Activated CD4-positive, alpha-beta T cell treated with anti-CD3 and anti-CD28 coated beads, Interleukin-2, amount 10 ng/mL, durations not matched to agents 7 days and 5 days (primary cell): ENCODE measurements at places on chromosomes 1 and 21. TPM values are rescaled to one million over a fixed set of nuclear protein-coding genes. Genes with fewer than 3 reads are reported as not detected.

GRCh38 chr21:46065914-46066551, 31.9 kb upstream of the COL6A2 start:
- DNase-seq: no peak
- no peaks in the 10 kb centered on the region for H3K36me3 ChIP-seq
- no peak overlapping the region for H3K4me3 ChIP-seq
- H3K27me3 ChIP-seq: peaks cover 3% of the 10 kb centered on the region
- H3K27ac ChIP-seq: peak overlapping the region; percentile 68

GRCh38 chr1:210264496-210265380, 32.1 kb downstream of the SERTAD4 start:
- H3K27me3 ChIP-seq: peaks cover 2% of the 10 kb centered on the region
- no peaks in the 10 kb centered on the region for H3K36me3 ChIP-seq
- no peak for DNase-seq
- H3K27ac ChIP-seq: no peak overlapping the region
- H3K4me3 ChIP-seq: no peak overlapping the region

DNA sequence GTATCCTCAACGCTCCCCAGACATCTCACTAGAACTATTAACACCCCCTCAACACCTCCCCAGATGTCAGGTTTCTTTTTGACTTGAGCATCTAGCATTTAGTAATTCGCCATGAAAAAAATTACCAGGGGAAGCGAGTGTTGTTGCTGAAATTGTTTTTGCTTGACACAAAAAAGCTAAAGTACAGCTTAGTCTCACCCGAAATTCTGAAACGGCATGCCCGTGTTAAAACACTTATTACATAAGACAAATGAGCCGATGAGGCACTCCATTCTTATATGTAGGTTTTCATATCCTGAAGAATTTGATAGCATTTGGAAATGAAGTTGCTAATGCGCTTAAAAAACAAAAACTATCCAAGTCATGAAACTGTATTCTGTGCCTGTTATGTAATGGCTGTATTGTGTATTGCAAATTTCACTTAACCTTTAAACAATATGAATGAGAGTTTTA, 1.3 kb upstream of the NRIP1 start:
- H3K27me3 ChIP-seq: peaks cover 31% of the 10 kb centered on the region
- peak overlapping the region; percentile 97 for H3K4me3 ChIP-seq
- H3K27ac ChIP-seq: peak overlapping the region; percentile 99
- DNase-seq: no peak

DNA sequence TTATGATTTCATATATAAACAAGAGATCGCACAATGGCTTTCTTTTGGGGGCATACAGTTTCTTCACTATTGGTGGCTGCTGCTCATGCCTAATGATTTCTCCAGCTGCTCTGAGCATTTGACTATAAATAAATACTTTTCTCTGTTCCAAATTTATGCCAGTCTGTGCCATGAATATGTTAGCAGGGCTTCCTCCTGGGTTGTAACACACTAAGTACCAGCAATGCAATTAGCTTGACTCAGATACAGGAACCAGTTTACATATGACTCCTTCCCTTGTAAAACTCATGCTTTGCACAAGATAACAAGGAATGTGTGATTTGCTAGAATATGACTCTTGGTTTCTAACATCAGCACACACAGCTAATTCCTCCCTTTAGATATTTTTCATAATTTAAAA, 1629.7 kb downstream of the NCAM2 start:
- no peaks in the 10 kb centered on the region for H3K27me3 ChIP-seq
- no peaks in the 10 kb centered on the region for H3K36me3 ChIP-seq
- no peak overlapping the region for H3K27ac ChIP-seq
- no peak overlapping the region for H3K4me3 ChIP-seq
- no peaks in the 10 kb centered on the region for H3K4me1 ChIP-seq
- no peak for DNase-seq

- H3K36me3 ChIP-seq: no peaks in the 10 kb centered on the region
- H3K4me1 ChIP-seq: no peaks in the 10 kb centered on the region
- no peaks in the 10 kb centered on the region for H3K27me3 ChIP-seq
- H3K4me3 ChIP-seq: no peak overlapping the region
Observed at GRCh38 chr1:3555131-3555920, 56.0 kb downstream of the MEGF6 start.

DNA sequence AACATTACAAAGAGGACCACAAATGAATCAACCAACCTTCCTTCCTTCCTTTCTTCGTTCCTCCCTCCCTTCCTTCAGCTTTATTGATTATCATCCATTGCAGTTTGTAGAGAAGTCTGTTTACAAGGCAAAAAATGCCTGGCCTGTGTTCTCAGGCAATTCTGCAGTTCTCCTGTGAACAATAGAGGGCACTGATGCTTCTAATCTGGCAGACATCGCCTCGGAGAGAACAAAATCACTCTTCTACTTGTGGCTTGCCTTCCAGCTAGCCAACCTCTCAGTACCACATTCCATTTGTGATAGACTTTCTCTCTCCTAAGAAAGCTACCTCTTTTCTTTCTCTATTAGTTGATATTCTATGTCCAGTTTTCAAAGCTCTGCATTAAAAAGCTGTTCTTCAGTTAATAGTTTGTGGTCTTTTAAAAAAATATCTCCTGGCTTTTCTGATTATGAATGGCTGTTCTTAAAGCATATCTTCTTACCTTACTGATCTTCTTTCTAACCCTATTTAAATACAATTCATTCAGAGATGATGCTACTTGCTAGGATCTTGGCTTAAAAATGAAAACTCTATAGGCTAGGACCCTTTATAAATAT, 26.9 kb upstream of the ESRRG start:
- H3K27me3 ChIP-seq: no peaks in the 10 kb centered on the region
- H3K36me3 ChIP-seq: no peaks in the 10 kb centered on the region
- no peak overlapping the region for H3K27ac ChIP-seq
- no peak overlapping the region for H3K4me3 ChIP-seq
- H3K4me1 ChIP-seq: no peaks in the 10 kb centered on the region

- no peak overlapping the region for H3K4me3 ChIP-seq
- H3K27me3 ChIP-seq: no peaks in the 10 kb centered on the region
- DNase-seq: no peak
- no peaks in the 10 kb centered on the region for H3K36me3 ChIP-seq
Observed at GRCh38 chr1:176768532-176768931, 305.6 kb downstream of the PAPPA2 start.

GRCh38 chr1:101135526-101135925, 101.3 kb upstream of the S1PR1 start:
- DNase-seq: no peak
- peaks cover 16% of the 10 kb centered on the region for H3K36me3 ChIP-seq
- H3K27me3 ChIP-seq: no peaks in the 10 kb centered on the region
- peaks cover 82% of the 10 kb centered on the region for H3K4me1 ChIP-seq

DNA sequence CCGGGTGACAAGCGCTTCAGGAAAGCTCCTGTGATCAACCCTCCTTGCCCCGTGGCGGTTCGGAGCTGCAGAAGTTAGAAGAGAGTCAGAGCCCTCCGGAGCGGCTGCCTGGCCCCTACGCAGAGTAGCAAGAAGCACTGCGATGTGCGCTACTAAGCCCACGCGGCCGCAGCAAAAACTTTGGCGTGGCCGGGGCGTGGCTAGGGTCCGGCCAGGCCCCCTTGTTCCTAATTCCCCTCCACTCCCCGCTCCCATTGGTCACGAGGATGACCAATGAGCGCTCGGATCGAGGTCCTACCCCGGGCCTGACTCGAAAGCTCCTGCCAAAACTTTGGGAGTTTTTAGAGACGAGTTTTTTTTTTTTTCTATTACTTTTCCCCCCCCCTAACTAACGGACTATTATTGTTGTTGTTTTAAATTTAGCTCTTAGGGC, at the start of gene HLX:
Gene HLX, plus strand, starts transcription at position 368 of the 433 bp plus-strand sequence. CDS start 415 bp downstream, outside the sequence.
- peak within 1 kb of the TSS; percentile 70 for H3K4me3 ChIP-seq
- peak; percentile 17 for DNase-seq
- peaks cover 81% of the 10 kb centered on the region for H3K27me3 ChIP-seq
- H3K4me1 ChIP-seq: peaks cover 28% of the 10 kb centered on the region

- peaks cover 11% of the 10 kb centered on the region for H3K27me3 ChIP-seq
- peaks cover 2% of the 10 kb centered on the region for H3K4me1 ChIP-seq
- no peak overlapping the region for H3K27ac ChIP-seq
- H3K36me3 ChIP-seq: no peaks in the 10 kb centered on the region
Observed at GRCh38 chr1:201259476-201260235, 23.6 kb upstream of the PKP1 start.

GRCh38 chr1:66532798-66533783, 862 bp upstream of the SGIP1 start:
- DNase-seq: no peak
- peak overlapping the region; percentile 52 for H3K4me3 ChIP-seq
- peaks cover 57% of the 10 kb centered on the region for H3K27me3 ChIP-seq
- H3K27ac ChIP-seq: no peak overlapping the region
- H3K4me1 ChIP-seq: peaks cover 17% of the 10 kb centered on the region

GRCh38 chr1:245045087-245045881, 109.5 kb upstream of the KIF26B start:
- peaks cover 8% of the 10 kb centered on the region for H3K4me1 ChIP-seq
- peaks cover under 1% of the 10 kb centered on the region for H3K27me3 ChIP-seq
- no peak for DNase-seq

GRCh38 chr1:201275253-201275666, 8.0 kb upstream of the PKP1 start:
- H3K27me3 ChIP-seq: peaks cover 8% of the 10 kb centered on the region
- H3K36me3 ChIP-seq: no peaks in the 10 kb centered on the region
- H3K4me1 ChIP-seq: no peaks in the 10 kb centered on the region
- H3K4me3 ChIP-seq: no peak overlapping the region
- DNase-seq: no peak

GRCh38 chr1:112418099-112418892, 22.3 kb downstream of the CTTNBP2NL start:
- no peak overlapping the region for H3K27ac ChIP-seq
- H3K36me3 ChIP-seq: no peaks in the 10 kb centered on the region
- H3K4me3 ChIP-seq: no peak overlapping the region
- no peaks in the 10 kb centered on the region for H3K4me1 ChIP-seq
- DNase-seq: no peak

GRCh38 chr1:20343149-20343937, 52.7 kb downstream of the VWA5B1 start:
- no peak overlapping the region for H3K4me3 ChIP-seq
- peaks cover 24% of the 10 kb centered on the region for H3K27me3 ChIP-seq
- no peak for DNase-seq
- H3K27ac ChIP-seq: no peak overlapping the region
- peaks cover 4% of the 10 kb centered on the region for H3K4me1 ChIP-seq
- H3K36me3 ChIP-seq: no peaks in the 10 kb centered on the region

DNA sequence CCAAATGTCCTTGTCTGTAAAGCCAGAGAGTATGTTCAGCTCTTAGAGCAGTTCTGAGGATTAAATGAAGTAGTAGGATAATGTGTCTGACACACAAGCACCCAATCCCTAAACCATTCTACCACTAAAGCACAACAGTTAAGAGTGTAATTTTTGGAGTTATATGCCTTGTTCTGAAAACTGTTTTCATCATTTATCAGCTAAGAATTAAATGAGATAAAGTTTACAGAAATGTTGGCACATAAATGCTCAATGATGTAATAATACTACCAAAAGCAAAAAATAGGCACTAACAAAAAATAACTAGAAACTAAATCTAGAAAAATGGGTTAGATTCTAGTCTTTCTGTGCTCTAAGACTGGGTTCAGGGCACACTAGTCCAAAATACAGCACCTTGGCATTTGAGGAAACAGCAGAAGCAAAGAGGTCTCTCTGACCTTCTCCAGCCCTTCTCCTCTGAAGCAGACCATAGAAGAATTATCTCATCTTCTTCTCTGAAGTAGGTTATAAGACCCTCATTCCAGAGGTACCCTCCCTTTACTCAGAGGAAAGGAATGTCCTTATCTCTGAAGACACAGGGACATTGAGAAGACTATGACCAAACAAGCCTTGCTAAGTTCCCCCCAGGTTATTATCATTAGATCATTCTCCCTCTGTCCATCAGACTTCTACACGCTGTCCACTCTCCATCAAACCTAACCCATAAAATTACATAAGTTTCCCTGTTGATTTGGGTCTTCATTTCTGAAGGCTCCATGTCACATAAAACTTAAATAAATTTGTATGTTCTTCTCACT, 20.6 kb downstream of the ABL2 start:
- DNase-seq: no peak
- H3K36me3 ChIP-seq: no peaks in the 10 kb centered on the region
- H3K27me3 ChIP-seq: no peaks in the 10 kb centered on the region
- no peak overlapping the region for H3K4me3 ChIP-seq
- H3K27ac ChIP-seq: no peak overlapping the region
- peaks cover 3% of the 10 kb centered on the region for H3K4me1 ChIP-seq

DNA sequence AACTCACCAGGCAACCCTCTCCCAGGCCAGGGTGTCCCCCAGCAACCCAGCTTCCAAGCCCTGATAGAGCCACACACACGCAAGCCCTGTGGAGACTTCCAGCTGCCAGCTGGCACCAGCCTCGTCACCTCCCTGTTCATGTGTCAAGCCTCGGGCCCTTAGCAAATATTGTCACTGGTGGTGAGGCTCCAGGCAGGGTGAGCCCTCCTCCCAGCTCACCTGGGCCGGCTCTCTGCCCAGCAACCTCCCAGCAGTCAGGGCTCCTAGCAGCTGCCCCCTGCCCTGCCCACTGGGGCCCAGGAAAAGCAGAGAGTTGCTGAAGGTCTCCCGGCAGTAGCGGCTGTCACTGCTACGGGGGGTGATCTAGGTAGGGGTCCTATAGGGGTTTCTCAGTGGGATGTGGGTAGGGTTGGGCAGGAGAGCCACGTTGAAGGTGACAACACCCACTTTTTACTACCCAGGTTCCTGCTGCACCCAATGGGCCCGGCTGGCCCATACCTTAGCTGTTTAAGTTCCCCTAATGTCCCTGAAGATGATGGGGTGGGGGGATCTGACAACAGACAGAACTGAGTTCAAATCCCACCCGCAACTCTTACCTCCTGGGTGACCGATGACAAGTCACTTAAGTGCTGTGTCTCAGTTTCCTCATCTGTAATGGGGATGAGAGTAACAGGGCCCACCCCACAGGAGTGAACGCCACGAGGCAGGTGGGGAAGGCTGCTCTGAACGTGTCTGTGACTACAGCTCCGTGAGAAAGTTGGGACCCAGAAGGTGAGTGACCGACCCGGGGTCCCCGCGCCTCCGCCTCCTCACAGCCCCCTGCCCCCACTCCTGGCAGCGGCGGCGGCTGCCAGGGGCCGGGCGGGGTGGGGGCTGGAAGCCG, 678 bp downstream of the TTC39A start:
- H3K36me3 ChIP-seq: no peaks in the 10 kb centered on the region
- DNase-seq: no peak
- no peak overlapping the region for H3K27ac ChIP-seq
- H3K4me3 ChIP-seq: no peak overlapping the region
- peaks cover 6% of the 10 kb centered on the region for H3K4me1 ChIP-seq

GRCh38 chr1:44603718-44604117, 70.6 kb downstream of the TMEM53 start:
- H3K27ac ChIP-seq: no peak overlapping the region
- H3K4me3 ChIP-seq: no peak overlapping the region
- no peaks in the 10 kb centered on the region for H3K27me3 ChIP-seq
- DNase-seq: no peak

MX2 gene
- 117 TPM for total RNA-seq

CACNA1E gene
- not detected for total RNA-seq

DISP3 gene
- total RNA-seq: 0.92 TPM

IPP gene
- total RNA-seq: 9.5 TPM

LRRC53 gene
- total RNA-seq: not detected

RABIF gene
- total RNA-seq: 13.9 TPM

C4BPA gene
- not detected for total RNA-seq

CITED4 gene
- 4.1 TPM for total RNA-seq

PTGS2 gene
- not detected for total RNA-seq

ZBTB18 gene
- 19.6 TPM for total RNA-seq

SLFNL1 gene
- total RNA-seq: 0.56 TPM
